ENCODE measurements at places on chromosomes 2 and 18.

DNA sequence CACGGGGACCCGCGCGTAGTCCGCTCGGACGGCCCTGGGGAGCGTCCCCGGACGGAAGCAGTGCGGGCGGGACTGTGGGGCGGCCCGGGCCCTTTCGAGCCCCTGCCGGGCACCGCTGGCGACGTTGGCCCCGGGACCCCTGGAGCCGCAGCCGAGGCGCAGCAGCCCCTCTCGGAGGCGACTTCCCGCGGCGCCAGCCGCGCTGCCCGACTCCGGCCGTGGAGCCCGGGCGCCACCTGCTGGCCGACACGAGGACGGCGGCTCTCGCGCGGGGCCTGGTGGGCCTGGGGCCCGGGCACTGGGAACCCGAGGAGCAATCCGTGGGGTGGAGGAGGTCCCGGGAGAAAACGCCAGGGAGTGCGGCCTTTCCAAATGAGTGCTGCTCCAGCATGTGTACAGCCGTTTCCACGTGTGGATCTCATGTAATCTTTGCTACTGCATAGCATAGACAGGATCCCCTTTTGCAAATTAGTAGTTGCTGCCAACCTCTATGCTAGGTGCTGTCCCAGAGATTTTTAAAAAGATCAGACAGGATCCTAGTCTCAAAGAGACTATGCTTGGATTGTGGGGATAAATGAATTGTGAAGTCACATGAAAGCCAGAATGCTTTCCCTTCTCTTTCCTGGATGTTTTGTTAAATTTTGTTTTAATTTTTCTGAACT lies 4.0 kb downstream of the ID2 start:
- peak; percentile 57 for DNase-seq

DNA sequence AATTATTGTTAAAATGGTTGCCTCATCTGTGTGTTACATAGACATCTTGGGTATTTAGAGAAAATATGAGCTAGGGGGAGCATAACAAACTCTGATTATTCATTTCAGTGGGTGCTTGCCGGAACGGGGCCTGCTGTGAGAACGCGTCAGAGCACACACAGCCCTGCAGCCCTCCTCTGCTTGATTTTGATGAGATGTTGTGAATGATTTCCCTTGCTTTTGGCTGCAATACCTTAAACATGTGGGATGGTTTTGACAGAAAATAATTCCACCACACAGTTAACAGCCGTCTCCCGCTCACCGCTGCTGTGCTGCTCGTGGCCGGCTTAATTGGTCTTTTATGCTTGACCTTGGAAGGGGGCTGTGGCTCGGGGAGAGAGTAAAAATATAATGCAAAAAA lies 49.9 kb upstream of the TXNDC2 start:
- no peak for DNase-seq

DNA sequence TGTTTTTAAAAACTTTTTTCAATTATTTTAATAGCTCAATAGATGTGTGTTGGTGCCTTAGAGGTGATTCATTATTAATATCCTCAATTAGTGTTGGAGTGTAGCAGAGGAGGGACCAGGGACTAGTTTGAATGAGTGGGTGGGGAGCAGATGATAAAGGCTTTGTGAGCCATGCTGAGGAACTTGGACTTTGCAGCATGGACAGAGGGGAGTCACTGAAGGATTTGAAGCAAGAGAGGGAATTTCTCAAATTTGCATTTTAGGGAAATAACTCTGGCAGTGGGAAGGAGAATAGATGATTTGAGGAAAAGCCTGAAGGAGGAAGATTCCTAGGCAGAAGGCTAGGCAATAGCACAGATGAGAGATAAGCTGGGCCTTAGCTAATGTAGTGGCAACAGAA lies 42.3 kb upstream of the RMND5A start:
- DNase-seq: no peak

DNA sequence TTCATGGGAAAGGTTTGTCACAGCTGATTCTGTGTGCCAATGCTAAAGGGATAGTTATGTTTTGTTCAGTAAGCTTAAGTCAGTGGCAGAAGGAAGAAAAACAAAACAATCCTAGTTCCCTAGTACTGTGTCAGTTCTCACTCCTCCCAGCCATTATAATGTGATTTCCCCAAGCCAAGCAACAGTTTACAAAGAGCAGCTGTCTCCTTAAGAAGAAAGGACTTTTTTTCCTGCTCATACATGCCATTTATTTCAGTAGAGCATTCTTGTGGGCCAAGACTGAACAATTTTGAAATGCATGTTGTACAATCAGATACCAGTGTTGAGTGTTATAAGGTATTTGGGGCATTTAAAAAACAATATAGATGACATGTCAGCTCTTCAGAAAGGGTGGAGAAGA lies 52.1 kb downstream of the NEMP2 start:
- no peak for DNase-seq

- no peak for DNase-seq
Measured at GRCh38 chr2:120592084-120592483, 143.6 kb upstream of the GLI2 start.

GRCh38 chr18:58525517-58525916 lies 103.4 kb downstream of the ALPK2 start:
- no peak for DNase-seq

- DNase-seq: no peak
Measured at GRCh38 chr2:104851291-104852089, 2.4 kb upstream of the POU3F3 start.

- no peak for DNase-seq
Measured at GRCh38 chr2:239257511-239257937, 143.3 kb downstream of the HDAC4 start.

DNA sequence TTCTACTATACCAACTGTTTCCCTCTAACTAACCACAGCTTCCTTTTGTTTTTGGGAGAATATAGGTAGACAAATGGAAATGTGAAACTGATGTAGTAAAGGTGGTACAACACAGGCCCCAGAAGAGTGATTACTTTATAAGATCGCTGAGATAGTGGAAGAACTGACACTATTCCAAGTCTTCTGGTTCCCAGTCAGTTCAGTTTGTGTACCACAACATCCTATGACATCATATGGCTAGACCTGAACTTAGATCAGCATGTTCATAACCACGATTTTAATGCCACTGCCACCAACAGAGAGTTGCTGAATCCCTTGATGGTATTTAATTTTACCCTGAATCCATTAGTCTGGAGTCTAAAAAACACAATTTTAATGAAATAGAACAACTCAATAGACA lies 328.9 kb downstream of the GPD2 start:
- DNase-seq: no peak

DNA sequence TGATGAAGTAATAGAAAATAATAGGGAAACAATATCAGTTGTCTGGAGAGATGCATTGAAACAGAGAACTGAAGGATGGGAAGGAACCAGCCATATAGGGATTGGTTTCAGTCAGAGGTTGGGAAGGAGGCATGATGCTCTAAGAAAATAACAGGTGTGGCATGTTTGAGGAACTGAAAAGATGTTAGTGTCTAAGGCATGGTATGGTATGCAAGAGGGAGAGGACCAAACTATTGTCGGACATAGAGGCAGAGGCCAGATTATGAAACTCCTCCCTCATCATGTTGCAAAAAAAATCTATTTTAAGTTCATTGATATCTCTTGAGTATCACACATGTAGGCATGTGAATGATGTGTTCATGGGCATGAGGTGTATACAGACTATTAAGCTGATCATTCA lies 48.9 kb upstream of the EMILIN2 start:
- DNase-seq: no peak

- DNase-seq: no peak
Measured at GRCh38 chr2:23494286-23494685, 109.3 kb downstream of the KLHL29 start.

DNA sequence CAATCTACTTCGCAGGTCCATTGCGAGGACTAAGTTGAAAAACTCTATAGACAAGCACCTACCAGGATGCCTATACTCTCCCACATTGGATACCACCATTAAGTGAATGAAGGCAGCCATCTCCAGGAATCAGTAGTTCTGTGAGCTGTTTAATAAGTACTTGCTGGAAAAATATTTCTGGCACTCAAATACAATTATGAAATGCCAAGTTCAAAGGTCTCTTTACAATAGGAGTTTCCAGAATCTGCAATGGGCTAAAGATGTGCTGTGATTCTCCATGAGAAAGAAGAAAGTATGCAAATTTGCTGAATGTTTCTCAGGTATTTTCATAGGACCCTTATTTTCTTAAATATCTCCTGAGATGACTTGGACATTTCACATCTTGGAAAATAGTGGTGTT lies 103.0 kb downstream of the AP1S3 start:
- DNase-seq: no peak

- no peak for DNase-seq
Measured at GRCh38 chr18:986051-986450, 81.4 kb downstream of the ADCYAP1 start.

DNA sequence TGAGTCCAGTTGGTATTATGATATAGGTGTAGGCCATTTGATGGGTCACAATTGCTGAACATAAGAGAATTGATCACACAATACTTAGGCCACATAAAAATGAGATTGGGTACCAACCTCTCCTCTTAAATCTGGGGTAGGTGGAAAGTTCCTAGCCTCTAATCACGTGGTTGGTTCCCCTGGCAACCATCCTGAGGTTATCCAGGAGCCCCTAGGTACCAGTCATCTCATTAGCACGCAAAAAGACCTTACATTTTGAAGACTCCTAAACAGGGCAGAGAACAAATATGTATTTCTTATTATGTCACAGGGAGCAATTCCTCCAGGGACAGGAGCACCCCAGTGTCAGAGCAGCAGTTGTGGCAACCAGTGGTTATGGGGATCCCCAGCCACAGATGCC lies 12.7 kb upstream of the SELENOI start:
- DNase-seq: no peak

DNA sequence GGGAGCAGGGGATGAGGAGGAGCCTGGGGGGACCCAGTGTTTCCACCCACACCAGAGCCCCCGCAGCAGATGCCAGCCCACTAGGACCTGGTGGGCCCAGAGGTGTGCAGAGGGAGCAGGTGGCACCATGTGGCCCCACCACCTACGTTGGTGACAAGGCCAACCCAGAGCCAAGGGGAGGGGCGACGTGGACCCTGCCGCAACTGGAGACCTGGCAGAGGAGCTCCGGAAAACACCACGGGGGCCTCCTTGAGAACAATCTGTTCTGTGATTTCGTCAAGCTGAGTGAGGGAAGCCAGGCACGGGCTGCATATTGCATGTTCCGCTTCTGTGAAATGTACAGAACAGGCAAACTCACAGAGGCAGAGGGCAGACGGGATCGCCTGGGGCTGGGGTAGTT lies 49.1 kb upstream of the GPC1 start:
- DNase-seq: no peak

GRCh38 chr18:40687399-40687798 lies 1267.6 kb upstream of the PIK3C3 start:
- no peak for DNase-seq

DNA sequence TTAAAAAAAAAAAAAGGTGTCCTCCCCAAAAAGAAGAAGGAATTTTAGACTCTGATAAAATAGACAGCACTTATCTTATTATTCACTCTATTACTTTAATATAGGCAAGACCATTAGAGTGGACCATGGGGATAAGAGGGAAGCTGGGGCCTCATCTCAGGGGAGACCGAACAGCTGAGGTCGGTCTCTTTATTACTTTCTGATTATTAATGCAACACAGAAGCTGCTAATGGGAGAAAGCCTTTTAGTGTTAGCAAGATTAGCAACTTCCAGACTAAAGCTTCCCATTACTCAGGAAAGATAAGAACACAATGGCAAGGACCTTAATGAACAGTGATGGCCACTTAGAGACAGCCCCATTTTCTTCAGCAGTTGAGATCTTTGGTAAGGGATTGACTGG lies 135.5 kb downstream of the TMEFF2 start:
- no peak for DNase-seq

- DNase-seq: no peak
Measured at GRCh38 chr2:219650426-219651248, 23.2 kb downstream of the SLC4A3 start.

DNA sequence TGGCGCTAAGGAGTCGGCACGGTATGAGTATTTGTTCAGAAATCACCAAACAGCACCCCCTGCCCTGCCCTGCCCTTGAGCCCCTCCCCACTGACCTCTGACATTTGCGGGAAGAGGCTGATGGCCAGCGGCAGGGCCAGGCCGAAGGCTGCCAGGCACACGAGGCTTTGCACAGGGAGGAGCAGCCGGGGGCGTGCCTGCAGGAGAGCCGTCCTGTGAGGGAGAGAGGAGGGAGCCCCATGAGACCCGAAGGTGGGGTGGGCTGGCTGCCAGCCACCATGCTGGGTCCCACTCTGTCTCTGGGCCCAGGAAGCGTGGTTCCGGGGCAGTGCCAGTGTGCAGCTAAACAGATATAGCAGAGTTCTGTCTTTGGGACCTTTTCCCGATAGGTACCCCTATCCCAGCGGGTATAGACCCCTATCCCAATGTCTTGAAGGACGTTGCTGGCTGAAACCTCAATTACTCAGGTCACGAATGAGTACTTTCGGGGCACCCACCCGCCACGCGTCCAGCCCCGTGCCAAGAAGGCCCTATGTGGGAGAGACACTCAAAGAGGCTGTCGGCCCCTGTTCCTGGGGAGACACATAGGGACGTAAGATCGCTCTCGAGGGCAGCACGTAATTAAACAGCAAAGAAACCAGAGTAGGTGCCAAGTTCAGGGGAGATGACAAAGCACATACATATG lies 43.9 kb downstream of the EMX1 start:
- DNase-seq: no peak

DNA sequence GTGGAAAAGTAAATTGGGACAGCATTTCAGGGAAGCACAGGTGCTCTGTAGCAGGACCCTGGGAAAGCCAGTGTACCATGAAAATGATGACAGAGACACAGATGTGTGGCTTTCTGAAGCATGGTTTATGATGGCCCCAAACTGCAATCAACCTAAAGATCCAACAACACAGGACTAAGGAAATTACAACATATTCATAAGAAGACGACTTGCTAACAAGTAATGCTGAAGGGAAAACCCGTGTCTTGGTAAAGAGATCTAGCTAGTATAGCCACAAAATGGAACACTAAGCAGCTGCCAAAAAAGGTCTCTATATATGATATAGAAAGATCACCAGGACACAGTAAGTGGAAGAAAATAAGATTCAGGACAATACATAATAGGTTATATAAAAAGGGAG lies 53.2 kb downstream of the UXS1 start:
- no peak for DNase-seq

- no peak for DNase-seq
Measured at GRCh38 chr2:211477537-211478275, 921.3 kb downstream of the CPS1 start.

GRCh38 chr18:78006774-78007260 lies 757.2 kb downstream of the GALR1 start:
- no peak for DNase-seq

DNA sequence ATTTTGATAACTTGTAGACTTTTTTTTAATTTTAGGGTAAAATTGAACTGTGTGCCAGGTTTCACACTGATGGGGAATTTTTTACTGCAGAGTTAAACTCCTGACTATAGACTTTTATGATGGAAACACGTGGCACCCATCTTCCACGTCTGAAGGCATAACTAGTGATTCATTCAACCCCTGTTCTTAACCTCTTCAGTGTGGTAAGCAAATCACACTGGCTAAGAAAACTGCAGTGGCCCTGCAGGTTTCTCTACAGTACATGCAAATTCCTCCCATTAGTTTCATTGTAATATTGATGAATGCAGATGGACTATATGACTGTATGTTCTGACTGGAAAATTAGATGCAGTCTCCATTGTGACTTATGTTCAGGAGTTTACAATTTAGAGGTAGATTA lies 47.2 kb downstream of the SMAD4 start:
- no peak for DNase-seq

- no peak for DNase-seq
Measured at GRCh38 chr2:152005607-152006006, 93.2 kb downstream of the CACNB4 start.

All from hematopoietic multipotent progenitor cell treated with erythropoietin and hydrocortisone succinate and interleukin-3 and kit ligand, for 8 days (in vitro differentiated cells).